ENCODE measurements at places on chromosomes 4 and X.
A peak's percentile ranks its signal among the peaks of the same experiment; 100 is the strongest.

DNA sequence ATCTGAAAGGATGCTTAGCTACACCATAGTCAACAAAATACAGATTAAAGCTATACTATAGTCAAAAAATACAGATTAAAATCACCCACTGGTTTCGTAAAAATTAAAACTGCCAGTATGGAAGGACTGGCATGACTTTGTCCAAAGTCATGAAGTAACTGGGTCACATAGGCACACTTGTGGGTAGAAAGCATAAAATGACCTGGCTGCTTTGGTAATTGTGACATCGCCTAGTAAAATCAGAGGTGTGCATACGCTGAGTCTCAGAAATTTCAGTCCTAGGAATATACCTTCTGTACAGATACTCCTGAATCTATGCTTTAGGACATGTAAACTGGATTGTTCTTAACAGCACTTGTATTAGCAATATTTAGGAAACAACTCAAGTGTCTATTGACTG is 28.1 kb downstream of the CLNK start:
- DNase-seq = no peak

DNA sequence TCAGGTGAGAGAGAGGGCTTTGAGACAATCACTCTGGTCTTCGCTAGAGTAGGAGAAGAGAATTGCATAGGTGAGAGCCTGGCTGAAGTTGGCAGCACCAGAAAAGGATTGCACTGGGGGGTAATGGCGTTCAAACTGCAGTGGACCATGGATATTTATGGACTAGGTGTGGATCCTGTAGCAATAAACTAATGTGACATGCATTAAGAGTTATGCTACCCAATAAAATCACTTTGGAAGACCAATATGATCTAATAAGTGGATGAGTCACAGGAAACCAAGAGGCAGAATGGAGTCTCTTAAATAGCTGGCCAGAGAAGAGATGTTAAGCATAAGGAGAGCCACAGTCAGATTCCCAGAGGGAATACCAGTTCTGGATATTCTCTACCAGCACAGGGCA is 259.8 kb downstream of the FBXO8 start:
- DNase-seq = no peak

- no peak for DNase-seq
Observed at GRCh38 chrX:104935581-104935980, 284.9 kb downstream of the TEX13A start.

DNA sequence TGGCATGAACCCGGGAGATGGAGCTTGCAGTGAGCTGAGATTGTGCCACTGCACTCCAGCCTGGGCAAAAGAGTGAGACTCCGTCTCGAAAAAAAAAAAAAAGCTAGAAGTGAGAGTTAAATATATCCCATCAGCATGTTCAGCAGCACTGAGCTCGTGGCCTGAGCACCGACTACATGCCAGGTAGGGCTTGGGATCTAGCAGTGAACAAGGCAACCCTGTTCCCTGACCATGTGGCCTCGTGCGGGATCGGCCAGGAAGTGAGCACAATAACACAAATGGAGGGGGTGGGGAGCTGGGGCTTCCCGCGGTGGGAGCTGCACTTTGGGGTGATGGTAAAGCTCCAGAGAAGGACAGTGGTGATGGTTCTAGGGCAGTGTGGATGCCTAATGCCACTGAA is 193.7 kb upstream of the PSAPL1 start:
- DNase-seq = no peak

GRCh38 chr4:48692044-48692443 is 88.0 kb downstream of the FRYL start:
- no peak for DNase-seq

GRCh38 chr4:8645753-8646124 is 53.2 kb downstream of the CPZ start:
- DNase-seq = no peak

- no peak for DNase-seq
Observed at GRCh38 chrX:39728025-39728424, 369.7 kb downstream of the BCOR start.

GRCh38 chrX:139094671-139095592 is 383.4 kb upstream of the FGF13 start:
- no peak for DNase-seq

GRCh38 chr4:181745933-181746625 is 497.1 kb upstream of the TENM3 start:
- DNase-seq = no peak

DNA sequence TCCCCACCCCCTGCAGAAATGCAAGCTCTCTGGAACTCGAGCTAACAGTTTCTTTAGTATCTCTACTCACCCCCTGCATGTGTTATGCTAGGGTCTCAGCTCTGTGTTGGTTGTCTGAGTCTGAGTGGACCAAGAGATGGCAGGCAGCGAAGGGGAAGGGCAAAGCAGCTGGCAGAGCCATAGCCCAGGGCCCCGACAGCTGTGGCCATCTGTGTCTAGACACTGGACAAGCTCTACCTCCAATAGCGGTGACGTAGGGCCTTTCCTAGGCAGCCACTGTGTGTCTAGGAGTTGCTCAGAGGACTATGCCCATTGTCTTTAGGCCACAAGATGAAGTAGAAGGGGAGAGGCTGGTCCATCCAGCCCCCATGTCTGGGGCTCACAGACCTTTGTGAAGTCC is 79.2 kb downstream of the EFNB1 start:
- DNase-seq = no peak

DNA sequence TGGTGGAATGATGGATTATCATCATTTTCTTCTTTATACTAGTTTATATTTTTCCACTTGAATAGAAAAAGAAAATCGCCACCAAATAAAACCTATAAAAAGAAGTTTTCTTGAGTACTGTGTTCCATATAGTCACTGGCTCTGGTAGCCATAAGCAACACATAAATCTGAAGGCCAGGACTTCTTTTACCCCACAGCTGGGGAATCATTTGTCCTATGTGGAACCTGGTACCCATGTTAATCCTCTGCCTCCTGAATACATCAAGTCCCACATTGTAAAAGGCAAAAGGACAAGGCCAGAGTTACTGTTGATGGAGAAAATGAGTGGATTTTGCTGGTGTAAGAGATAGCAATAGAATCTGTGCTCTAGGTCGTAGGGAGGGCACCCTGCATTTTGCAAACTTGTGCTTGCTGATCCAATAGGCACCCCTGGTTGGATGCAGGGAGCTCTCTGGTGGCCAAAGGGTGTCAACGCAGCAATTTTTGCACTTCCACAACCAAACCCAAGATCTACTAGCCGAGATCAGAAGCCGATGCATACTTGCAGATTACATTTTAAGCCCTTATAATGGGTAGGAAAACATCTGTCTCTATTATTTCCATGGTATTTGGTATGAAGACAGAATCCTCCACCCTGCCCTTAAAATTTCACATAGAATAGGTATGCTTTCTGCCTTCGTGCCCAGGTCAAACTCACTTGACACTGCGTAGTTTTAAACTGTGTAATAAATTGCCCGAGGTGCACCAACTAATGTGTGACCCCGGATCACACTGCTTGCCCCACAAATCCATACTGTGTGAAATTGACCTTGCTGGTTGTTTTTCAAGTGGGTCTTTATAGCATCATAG is 146.2 kb upstream of the SCML1 start:
- DNase-seq = peak; percentile 5

DNA sequence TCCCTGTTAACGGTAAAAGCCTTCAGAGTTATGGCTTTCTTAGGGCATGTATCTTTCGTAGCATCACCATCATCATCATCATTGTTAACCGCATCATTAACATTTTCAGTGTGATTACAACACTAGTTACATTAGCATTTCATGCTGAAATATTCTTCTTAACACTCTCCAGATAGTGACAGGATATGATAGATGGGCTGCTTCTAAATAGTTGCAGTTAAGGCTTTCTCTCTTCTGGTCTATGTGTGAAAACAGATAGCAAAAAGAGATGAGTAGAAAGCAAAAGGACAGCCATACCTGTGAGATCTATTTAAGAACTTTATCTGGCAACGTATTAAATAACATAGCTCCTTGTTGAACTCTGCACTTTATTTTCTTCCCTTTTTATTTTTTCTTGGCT is 1069.8 kb downstream of the ADGRL3 start:
- no peak for DNase-seq

- no peak for DNase-seq
Observed at GRCh38 chr4:183788308-183788905, 116.7 kb upstream of the STOX2 start.

DNA sequence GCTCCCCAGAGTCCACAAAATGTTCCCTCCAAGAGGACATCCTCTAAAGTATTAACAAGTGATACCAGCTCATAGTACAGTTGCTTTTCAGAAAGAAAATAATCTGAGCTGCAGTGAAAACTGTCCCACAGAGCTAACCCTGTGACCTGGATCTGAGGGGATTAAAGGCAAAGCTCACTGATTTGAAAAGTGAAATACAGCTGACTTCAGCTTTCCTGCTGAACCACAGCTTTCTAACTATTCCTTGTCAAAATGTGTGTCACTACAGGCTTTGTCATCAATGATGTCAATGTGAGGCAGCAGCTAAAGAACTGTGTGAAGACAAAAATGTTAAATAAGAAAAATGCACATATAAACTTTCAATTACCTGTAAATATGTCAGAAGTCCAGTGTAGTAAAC is 36.9 kb downstream of the DCHS2 start:
- DNase-seq = no peak

DNA sequence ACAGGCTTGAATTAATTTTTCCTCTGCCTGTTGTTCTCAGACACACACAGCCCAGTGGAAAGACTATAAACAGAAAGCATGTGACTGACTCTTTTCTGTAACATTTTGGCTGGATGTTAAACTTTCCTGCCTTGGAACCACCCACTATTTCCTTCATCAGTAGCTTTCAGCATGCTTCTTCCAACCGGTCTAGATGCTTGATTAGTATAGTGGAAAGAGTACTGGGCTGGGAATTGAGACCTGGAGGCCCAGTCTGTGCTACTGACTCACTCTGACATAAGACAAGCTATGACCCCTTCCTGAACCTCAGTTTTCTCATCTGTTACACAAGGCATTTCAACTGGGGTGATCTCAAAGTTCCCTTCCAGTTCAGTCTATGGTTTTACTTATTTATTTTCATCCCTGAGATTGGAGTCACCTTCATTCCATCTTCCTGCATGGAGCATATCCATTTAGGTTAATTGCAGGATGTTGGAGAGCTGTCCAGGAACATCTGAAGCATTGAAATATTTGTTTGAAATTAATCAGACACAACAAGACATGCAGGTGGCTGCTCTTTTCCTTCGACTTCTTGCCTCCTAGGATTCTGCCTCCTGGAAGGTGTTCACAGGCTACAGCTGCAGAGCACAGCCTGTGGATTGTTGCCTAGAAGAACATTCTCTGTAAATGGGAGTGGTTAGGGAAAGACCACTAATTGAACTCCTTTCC is 173.4 kb downstream of the RTL9 start:
- DNase-seq = no peak

DNA sequence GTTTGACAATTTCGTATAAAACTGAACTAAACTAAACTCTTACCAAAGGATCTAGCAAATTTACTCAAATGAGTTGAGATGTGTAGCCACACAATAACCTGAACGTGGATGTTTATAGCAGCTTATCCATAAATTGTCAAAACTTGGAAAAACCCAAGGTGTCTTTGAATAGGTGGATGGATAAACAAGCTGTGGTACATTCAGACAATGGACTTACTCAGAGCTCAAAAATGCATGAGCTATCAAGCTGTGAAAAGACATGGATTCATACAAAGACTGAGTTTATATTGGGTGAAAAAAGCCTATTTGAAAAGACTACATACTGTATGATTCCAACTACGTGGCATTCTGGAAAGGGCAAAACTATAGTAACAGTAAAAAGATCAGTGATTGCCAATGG is 69.5 kb downstream of the LARP1B start:
- no peak for DNase-seq

GRCh38 chr4:52848254-52848653 is 13.9 kb upstream of the RASL11B start:
- no peak for DNase-seq

GRCh38 chr4:6546681-6547447 is 28.1 kb upstream of the MAN2B2 start:
- no peak for DNase-seq

GRCh38 chr4:111849746-111850284 is 295.4 kb upstream of the FAM241A start:
- DNase-seq = no peak
